ENCODE measurements at places on chromosomes 11 and 22.

DNA sequence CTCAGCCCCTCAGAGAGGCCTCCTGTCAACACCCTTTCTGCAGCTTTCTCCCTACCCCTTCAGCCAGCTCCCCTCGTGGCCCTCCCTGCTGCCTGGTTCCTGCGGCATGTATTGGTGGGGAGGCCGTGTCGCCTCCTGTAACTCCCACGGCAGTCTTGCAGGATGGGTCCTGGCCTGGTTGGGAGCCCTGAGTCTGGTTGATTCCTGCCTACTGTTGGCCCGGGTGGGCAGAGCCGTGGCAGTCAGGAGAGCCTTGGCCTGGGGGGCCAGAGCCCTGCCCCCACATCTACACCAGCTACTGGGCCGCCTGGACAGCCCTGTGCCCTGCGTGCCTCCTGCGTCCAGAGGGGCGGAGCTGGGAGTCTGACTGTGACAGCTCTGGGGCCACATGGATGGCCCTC lies 30.3 kb upstream of the GRAMD4 start:
- no peak for DNase-seq

DNA sequence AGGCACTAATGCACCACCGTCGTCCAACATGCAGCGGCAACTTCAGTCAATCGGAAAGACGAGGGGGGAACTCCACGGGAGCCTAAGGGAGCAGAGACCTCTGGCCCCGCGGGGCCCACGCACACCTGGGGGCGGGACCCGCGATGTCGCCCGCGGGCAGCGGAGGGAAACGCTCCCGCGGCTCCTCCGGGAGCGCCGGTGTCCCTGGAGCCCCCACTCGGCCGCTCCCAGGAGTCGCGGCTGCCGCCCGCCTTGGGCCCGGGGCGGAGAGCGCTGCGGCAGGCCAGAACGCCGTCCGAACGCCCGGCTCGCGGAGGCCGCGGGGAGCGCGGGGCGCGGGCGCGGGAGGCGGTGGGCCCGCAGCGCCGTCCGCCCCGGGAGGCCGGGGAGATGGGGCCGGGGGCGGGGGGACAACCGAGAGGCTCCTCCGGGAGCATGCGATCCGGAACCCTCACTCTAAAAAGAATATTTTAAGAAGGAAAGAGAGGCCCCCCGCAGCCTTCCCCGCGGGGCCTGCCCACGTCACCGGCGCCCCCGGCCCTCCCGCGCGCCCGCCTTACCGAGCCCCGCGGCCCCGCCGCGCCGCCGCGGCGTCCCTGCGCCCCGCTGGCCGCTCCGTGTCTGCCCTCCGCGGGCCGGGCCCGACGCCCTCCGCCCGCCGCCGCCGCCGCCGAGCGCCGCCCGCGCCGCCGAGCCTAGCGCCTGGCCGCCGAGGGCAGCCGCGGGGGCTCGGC lies 86.6 kb upstream of the ARHGAP32 start:
- DNase-seq, result no peak

GRCh38 chr22:35674335-35674734 lies 26.1 kb downstream of the APOL6 start:
- DNase-seq, result no peak

DNA sequence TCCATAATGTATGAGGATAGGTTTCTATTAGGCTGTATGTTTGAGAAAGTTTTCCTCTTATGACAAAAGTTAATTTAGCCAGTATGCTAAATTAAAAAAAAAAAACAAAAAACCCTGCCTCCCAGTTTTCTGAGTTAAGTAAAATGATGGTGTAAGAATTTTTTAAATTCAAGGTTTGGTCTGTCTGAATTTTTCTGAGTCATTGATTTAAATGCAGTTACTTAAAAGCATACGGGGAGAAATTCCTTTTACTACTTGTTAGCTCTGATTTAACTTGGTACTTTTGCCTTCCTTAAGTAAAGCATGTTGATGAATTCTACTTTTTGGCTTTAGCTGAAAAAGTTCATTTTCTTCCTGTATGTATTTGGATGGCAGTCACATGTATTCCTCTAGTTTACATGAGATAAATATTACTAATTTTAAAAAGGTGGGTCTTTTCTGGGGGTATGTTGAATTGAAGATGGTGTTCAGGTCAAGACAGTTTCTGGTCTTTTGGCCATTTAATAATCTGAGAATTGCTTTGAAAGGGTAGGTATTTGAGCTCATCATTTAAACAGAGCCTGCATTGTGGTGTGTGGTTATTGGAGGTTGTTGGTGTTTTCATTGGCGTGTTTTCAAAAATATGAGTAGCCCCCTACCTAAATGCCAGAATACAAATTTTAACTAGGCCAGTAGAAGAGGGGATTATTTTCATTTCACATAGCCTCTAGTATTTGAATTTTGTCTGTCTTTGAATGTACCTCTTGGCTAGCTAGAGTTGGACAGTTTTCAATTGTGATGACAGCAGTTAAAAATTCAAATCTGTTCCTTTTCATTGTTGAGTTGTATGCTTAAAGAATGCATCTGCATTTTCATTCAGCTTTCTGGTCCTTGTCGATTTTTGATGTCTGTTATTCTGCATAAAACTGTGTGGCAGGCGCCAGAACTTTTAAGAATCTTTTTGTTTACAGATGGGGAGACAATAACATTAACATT lies 64.7 kb downstream of the MTMR3 start:
- DNase-seq, result no peak

GRCh38 chr11:76493626-76494539 lies 49.1 kb downstream of the EMSY start:
- DNase-seq, result no peak

DNA sequence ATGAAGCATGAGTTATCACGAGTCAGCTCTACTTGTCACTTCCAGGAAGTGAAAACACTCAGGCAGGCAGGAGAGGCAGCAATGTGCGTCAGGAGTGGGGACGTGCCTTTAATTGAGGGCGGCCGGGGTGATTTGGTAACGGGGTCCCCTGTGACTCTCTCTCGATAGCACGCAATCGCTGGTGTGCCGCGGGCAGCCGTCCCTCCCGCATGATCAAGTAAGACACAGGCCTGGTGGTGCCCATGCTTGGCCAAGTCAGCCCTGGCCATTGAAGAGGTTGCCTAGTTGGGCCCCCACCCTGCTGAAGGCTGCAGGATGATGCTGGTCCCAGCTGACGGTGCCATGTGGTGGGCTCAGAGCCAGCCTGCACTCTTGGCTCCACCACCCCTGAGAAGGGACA lies 29.7 kb downstream of the CACNG2 start:
- DNase-seq, result no peak

DNA sequence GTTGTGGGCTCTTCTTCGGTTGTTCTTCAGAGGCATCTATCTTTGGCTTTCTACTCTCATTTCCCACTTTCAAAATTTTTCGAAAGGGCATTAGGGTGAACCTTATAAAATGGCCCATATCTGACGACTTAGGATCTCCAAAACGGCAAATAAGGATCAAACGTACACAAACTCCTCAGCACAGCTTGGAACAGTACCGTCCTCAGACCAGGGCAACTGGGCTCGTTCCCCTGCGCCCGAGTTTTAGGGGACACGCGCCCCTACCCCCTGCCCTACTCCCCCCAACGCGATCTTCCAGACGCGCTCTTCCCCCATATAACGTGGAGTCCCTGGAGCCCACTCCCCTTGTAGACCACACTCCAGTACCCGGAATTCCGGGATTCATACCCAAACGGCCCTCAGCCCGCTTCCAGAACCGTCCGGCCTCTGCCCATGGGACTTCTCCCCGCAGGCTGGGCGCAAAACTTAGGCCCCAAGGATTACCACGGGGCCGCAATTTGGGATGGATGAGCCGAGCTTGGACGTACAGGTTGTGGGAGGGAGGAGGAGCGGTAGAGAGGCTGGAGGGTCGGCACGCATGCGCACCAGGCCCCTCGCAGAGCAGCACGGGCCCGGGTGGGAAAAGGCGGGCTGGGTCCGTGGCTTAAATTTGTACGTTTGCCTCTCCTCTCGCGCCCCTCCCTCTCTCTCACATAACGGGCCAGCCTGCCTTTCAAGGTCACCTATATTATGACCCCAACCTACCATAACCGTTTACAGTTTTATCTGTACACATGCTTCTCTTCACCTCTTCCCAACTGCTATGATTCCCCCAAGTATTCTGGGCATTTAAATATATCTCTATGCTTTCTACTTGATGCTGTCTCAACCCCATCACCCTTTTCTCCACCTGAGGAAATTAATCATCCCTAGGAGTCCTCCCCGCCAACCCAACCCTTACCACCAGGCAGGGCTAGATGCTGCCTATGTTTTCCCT lies 3.4 kb downstream of the CCDC89 start:
- no peak for DNase-seq

- DNase-seq, result no peak
These were observed 19.8 kb upstream of the TLCD5 start for GRCh38 chr11:120305286-120305685.

DNA sequence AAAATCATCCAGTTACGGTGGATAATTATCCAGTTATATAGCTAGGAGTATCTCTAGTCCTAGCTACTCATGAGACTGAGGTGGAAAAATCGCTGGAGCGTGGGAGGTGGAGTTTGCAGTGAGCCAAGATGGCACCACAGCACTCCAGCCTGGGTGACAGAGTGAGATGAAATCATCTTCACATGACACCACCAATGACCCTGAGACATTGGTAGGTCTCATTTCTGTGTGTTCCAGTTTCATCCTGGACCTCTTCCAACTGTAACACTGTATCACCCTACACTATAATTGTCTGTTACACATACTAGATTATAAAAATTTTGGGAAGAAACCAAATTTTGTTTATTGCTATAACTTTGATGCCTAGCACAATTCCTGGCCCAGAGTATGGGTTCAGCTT lies 446.8 kb downstream of the TMEM135 start:
- no peak for DNase-seq

DNA sequence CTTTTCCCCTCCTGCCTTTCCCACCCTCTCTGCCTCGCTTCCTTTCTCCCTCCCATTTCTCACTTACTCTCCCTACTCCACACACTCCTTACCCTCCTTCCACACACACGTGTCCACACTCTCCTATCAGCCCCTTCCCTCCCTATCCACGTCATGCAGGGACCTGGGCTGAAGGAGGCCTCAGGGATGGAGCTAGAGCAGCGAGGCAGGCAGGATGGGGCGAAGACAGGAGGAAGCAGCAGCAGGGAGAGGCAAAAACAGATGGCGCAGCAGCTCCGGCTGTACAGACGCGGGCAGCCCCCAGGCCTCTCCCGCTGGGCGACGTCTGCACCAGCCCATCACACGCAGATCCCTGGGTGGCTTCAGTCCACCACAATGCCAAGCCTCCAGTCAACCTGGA lies 97.9 kb downstream of the SPATA19 start:
- DNase-seq, result no peak

GRCh38 chr11:23124249-23124648 lies 264.0 kb upstream of the CCDC179 start:
- no peak for DNase-seq

DNA sequence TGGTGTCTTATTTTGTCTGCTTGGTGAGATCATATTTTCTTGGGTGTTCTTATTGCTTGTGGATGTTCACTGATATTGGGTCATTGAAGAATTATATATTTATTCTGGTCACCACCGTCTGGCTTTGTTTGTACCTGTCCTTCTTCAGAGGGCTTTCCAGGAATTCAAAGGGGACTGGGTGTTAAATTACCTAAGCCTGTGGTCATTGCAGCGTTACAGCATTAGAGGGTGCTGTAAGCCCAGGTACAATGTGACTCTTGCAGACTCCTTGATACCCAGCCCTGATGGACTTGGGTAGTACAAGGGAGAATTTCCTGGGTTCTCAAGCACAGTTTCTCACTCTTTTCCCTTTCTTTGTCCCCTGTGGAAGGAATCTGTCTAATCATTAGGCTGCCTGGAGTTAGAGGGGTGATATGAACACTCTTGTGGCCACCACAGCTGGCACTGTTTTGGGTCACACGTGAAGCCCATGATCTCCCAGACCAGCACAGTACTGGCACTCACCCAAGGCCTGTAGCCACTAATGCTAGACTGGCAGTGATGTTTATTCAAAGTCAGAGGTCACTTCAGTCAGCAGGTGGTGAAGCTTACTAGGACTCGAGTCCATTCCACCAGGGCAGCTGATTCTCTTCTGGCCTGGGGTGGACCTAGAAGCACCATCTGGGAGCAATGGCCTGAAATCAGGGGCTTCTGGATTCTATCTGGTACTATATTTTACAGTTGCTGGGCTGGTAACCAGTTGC lies 56.1 kb upstream of the NARS2 start:
- no peak for DNase-seq

DNA sequence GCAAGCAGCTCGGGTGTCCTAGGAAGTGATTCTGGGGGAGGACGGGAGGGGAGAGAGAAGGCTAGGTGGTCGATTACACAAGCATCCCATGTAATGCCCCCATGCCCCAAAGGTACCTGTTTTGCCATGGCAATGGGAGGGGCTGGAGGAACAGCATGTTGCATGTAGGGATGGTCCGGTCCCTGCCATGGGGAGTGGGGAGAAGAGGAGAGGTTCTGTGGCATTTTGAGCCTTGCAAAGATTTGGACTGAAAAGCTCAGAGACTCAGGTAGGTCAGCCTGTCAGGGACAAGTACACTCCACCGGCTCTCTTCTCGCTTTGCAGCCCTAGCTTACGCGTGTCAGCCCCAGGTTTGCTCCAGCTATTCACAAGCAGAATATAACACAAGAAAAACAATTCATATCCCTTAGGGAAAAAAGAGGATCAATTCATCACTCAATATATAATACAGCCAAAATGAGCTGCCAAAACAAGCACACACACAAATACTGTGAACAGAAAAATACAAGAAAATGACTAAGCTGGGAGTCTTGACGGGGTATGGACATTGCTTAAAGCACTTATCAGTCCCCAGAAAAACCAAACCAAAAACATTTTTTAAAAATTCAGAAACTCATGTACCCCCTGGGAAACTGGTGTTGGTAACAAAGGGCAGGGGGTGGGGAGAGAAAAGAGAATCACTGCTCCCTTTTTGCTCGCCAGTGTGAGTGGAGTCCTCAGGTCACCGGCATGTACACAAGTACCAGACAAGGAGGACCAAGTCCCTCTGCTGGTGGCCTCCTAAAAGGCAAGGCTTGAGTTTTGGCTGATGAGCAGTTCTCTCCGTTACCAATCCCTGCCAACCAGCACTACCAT lies 21.6 kb downstream of the APOL5 start:
- no peak for DNase-seq

DNA sequence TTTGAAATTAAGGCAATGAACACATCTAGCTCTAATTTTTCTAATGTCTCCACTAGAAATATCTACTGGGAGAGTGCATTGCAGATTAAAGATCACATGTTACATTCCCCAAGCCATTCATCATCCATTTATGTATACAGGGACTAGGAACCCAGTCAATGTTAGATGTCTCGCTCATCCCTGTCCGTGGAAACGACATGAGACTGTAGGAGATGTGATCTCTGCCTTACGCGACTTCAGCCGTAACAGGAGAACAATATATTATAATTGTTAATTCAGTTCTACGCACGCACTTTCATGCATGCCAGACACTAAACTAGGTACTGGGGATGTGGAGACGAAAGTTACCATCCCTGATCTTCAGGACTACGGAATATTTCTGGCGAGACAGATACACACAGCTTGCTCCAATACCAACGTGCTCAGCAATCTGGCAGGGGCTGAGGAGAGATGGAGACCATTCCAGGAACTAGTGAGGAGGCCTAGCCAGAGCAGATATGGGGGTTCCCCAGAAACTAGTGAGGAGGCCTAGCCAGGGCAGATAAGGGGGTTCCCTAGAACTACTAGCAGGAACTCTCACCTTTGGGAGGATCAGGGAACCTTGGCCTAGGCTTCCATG lies 706 bp downstream of the DCPS start:
- DNase-seq, result no peak

All from BJ (cell line).